ENCODE measurements at places on chromosomes 6 and 20.
A peak's percentile ranks its signal among the peaks of the same experiment; 100 is the strongest.

DNA sequence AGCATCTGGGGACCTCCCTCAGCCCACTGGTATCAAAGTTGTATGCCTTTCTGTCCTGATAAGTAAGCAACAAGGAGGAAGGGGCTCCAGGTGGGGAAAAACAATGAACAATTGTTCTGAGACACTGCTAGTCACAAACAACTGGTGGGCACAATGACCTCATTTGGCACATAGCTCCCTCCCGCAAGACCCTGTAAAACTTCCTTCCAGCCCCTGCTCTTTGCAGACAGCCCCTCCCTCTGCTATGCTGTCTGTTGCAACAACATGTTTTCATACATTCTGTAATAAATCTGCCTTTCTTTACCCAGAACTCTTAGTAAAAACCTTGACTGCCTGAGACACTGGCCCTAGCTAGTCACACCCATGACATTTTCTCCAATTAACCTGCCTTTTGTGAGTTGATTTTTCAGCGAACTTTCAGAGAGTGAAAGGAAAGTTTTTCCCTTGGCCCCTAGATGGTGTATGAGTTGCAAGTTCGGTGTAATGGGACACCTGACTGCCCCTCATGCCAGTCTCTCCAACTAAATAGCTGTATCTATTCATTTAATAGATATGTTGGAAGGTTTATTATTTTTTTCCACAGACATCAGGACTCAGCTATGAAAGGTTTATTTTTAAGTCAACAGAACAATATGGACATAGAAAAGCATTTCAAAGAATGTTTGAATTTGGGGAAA is 142.3 kb upstream of the SLC22A16 start:
- no peak for DNase-seq

DNA sequence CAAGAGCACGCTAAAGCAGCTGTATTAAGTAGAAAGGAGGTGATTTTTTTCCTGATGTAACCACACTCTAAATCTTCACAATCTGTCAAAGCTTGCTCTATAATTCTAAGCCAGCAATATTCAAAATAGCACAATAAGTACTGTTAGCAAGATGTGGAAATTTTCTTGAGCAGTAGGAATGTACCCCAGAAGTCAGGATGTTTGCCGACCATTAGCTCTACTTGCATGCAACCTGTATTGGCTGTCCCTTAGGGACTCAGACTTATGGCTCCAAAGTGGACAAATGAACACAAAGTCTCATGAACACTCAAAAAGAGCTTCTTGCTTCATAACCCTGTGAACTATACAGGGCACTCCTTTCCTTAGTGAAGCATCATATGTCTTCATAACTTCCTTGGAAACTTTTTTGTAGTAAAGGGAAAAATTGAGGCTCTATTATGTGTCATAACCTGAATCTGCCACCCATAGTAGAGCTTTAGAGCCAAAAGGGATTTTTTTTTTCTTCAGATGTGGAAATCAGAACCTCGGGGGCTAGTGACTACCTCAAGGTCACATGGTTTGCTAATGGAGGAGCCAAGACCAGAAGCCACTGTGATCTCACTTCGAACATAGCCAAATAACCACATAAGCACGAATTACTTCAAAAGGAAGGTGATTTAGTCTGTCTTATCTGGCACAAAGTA is 54.5 kb downstream of the ADGRG6 start:
- no peak for DNase-seq

DNA sequence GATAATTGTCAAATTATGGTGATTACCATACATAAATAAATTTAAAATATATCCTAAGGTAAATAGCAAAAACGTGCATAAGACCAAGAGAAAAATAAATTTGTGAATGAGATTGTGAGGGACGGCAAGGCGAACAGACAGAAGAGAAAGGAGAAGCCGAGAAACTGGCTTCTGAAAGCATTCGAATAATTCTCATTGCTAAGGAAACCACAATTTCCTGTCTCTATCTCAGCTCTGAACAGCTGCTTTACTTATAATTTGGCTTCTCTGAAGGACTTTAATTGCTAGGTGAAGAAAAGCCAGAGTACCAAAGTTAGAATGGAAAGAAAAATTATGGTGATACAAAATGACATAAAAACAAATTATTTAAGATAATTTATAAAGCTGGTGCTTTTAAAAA is 79.0 kb upstream of the RGS17 start:
- DNase-seq = no peak

DNA sequence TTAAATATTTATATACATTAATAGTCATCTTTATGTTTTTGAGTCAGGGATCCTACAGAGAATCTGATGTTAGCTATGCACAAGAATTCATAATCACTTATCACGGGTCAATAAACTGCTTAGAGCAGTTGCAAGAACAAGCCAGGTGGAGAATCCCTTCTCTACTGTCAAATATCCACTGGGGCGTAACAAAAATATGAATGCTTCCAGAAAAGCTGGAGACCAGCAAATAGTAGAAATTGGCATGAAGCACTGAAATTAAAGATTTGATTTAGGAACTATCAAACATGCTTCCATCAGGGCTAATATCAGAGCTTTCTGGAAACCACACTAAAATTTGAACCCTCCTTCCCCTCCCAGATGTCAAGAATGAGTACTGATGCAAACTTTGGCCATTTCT is 37.3 kb downstream of the ADGRG6 start:
- no peak for DNase-seq

- DNase-seq = no peak
These were observed 27.4 kb downstream of the TRPC4AP start for GRCh38 chr20:35065181-35065580.

GRCh38 chr6:27757307-27757706 is 154.9 kb downstream of the OR2B2 start:
- peak; percentile 44 for DNase-seq

DNA sequence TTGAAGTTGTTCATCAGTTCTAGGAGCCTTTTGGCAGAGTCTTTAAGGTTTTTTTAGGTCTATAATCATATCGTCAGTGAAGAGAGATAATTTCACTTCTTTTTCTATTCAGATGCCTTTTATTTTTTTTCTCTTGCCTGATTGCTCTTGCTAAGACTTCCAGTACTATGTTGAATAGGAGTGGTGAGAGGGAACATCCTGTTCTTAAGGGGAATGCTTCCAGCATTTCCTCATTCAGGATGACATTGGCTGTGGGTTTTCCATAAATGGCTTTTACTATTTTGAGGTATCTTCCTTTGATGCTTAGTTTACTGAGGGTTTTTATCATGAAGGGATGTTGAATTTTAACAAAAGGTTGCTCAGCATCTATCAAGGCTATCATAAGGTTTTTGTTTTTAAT is 109.5 kb downstream of the CLVS2 start:
- DNase-seq = no peak

GRCh38 chr6:167462514-167463312 is 137.8 kb downstream of the TTLL2 start:
- DNase-seq = no peak

DNA sequence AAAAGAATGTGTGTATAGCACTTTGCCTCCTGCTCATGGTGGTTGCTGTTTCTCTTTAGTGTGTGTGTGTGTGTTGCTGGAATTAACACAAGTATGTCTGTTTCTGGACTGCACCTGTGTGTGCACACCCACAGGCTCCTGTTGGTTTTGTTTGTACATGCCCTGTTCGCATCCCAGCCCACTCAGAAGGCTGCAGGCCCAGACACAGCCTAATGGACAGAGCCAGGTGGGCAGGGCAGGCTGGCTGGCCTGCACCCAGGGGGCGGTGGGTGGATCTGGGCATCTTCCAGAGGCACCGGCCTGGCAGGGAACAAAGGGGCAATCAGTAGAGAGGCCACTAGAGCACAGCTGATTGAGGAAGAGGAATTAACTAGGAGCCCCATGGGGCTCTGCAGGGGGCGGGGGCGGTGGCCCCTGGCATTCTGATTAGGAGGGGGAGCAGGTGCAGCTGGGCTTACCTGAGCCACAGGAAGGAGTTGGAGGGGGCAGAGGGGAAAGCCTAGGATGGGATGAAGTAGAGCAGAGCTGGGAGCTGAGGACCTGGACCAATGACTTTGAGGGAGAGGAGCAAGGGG is 21.9 kb downstream of the CD40 start:
- no peak for DNase-seq

DNA sequence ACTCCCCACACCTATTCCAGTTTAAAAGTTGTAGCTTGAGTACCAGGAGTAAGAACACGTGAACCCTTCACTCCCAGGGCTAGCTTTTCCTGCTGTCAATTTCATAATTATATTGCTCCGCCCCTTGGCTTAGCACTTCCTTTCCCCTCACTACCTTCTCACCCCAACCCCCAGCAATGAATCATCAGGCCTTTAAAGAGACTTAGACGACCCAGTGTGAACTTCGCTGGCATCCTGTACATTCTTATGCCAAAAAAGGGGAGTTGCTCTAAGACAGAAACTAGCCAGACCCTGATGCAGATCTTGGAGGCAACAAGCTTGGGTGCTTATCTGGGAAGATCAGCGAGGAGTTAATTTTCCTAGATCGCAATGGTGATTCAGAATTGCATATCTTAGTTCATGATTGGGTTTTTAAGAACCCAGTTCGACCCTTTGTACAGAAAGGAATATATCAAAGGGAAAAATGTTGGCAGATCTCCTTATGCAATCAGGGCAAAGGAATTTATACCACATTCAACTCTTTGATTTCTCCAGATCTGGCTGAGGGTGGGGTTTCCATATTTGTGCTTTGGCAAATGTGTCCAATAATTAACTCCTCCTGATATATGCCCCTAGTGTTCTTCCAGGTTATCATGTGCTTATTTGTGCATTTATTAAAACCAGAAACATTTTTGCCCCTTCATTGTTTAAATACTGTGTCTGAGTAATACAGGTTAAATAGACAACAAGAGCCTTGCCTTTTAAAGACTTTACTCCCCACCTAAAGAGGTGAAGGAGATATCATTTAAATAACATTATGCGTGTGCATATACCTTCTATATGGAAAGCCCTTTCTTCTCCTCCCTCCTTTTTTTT is 8.1 kb upstream of the ATXN1 start:
- peak; percentile 42 for DNase-seq

DNA sequence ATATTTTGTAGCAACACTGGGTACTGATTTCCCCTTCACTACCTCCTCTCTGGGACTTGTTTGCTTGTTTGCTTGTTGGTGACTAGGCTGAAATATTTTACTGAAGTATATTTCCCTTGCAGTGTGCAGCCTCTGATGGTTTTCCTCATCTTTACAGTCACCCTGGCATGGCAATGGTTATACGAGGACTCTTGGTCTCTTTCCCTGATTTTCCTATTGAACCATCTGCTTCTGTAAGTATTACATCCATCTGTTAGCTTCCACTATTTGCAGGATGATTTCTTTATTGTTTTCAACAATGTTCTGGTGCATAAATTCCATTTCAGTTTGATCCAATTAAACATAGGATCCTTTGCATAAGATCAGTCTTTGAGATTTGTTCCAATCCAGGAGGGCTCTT is 465.1 kb downstream of the MEI4 start:
- DNase-seq = no peak

DNA sequence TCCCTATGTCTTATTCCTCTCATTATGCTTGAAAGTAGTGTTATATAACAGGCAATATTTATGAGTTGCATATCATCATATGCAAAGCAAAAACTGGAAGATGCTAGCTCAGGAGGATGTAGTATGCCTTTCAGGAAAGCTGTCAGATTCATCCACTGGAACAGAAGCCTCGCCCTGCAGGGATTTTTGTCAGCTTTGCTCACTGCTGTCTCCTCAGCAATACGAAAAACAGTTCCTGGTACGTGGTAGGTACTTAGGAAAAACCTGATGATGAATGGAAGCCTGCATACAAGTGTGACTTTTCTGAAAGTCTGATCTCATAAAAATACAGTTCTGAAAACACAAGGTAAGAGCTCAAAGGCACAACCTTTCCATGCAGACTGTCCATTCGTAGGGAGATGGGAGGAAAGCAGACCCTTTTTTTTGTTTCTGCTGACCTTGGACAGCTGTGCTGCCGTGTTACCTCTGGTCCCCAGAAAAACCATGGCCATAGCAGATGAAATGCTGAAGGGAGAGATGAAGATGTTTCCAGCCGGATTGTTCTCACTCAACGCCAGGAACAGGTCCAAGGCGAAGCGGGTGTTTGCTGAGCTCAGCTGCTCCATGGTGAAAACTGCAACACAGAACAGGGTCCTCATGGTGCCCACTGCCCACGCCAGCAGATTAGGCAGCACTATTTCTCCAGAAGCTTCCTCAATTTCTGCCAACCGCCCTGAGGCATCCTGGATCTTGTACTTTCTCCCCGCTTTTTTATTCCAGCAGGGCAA is 1.5 kb downstream of the SERPINB1 start:
- no peak for DNase-seq

GRCh38 chr6:159378411-159379328 is 209.5 kb downstream of the FNDC1 start:
- DNase-seq = no peak

- DNase-seq = no peak
These were observed 96.9 kb upstream of the SLC24A3 start for GRCh38 chr20:19115581-19115980.

DNA sequence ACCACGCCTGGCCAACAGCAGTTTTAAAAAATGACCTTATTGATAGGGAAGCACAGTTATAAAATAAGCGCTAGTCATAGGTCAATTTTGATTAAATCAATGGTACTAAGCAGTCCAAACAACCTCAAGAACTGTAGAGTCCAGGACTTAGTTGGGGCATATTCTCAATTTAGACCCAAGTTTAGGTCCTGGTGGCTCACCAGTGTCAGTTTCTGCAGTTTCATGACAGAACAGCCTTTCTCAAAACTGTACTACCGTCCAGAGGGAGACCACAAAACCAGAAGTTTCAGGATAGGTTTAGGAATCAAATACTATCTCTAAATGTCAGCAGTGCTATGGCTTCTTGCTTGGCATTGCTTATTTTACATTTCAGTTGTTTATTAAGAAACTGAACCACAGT is 39.1 kb downstream of the LHFPL5 start:
- no peak for DNase-seq

DNA sequence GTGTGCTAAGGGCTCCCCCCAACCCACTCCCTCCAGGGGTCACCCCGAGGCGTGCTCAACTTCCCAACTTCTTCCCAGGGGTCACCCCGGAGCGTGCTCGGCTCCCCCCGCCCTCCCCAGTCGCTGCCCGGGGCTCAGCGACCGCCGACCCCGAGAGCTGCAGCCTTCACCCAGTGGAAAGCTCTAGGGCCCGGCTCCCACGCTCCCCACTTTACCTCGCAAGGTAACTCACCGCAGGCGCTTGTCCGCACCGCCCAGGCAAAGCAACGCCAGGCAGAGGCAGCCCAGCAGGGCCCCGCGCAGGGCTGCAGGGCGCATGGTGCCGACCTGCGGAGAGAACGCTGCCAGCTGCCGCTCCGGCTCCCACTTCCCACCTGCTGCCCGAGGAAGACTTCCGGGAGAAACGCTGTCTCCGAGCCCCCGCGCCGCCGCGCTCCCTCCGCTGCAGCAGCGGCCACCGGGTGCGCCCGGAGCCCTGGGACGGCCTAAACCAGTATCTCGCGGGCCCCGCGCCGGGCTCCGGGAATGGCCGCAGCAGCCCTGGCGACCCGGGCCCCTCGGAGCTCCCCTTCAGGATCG is 396 bp downstream of the RNASET2 start:
- DNase-seq = no peak

GRCh38 chr6:3299221-3299620 is 40.5 kb downstream of the PSMG4 start:
- DNase-seq = no peak

- no peak for DNase-seq
These were observed 135.4 kb downstream of the CDC5L start for GRCh38 chr6:44522871-44523270.

GRCh38 chr6:4055420-4056041 is 23.4 kb downstream of the FAM217A start:
- no peak for DNase-seq

Measured in activated T-helper 1 cell treated with Interleukin-2 at 50 U/mL for 16 hours (primary cell).